Activated T-helper 9 cell treated with anti-CD3 and anti-CD28 coated beads, Interleukin-2, amount 50 U/mL, for 16 hours (primary cell): ENCODE measurements at places on chromosomes 16 and 17.

- DNase-seq: no peak
Measured at GRCh38 chr17:28693869-28694268, 17.8 kb downstream of the PROCA1 start.

DNA sequence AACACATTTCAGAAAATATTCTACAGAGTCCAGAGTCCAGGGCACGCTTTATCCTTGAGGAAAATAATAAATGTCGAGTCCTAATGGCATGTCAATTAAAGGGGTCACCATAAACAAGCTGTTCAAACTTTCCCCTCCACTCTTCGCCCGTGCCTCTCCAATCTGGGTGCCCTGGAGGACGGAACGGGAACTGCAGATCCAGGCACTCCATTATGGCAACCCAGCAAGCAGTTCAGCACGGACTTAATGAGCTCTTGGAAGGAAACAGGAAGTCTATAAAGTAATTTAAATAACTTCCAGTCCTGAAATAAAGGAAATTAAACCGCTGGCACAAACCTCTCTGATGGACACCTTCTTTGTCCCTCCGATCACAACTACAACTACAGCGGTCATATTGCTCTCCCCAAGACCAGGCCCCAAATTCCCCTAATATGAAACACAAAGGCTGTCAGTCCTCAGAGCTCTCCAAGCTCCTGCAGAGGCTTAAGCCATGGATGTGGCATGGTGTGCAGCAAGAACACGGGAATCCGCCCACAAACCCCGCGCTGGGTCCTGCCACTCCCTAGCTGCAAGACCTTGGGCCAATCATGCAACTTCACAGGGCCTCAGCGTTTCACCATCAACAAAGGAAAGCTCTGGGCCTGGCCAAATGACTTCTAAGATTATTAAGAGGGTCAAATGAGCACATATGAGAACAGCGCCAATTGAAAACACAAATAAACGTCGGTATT lies 52.6 kb downstream of the ZFHX3 start:
- no peak for DNase-seq

DNA sequence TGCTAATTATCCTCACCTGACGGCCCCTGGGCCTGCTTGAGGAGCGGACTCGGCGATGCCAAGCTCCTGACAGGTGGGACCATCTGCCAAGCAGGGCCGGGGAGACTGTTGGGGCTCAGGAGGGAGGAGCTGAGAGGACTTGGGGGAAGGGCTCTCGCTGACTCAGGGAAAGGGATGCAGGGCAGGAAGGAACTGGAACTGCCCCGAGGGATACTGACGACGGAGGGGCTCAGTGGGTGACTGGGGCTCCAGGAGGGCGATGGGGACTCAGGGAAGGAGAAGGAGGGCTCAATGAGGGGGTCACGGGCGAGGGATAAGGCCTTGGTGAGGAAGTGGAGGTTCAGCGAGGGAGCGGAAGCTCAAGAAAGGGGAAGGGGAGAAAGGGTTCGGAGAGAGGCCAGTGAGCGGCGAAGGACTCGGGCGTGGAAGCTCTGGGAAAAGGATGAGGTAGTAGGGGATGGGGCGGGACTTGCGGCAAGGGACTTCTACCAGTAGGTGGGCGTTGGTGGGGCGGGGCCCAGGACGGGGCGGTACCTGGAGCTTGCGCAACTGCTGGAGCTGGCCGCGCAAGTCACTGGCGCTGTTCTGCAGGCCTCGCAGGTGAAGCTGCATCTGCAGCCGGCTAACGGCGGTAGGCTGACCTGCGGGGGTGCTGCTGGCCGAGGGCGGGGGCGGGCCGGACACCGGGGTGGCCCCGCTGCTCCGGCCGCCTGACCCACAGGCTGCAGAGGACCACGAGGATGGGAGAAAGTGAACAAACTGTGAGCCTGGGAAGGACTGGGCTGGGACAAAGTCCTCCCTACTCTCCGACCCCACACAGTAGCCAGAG lies 46.5 kb downstream of the SRCIN1 start:
- peak; percentile 88 for DNase-seq

DNA sequence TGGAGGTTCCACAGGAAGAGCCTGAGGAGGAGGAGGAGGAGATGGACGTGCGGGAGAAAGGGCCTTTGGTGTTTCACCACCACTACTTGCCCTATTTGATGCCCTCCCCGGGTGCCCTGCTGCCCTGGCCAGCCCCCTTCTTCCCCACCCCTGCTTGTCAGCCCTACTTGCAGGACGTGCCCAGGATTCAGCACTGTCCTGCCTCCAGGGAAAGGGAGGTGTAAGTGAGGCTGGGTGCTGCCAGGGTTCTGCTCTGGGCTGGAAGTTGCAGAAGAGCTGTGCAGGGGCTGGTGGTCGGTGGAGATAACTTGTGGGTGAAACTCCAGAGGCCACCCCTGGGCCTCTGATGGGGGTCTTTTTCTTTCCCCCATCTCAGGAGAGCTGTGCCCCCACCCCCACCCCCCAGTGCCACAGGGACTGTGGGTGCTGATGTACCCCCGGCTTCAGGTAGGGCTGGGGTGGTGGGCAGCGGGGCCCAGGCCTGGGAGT lies 3.0 kb downstream of the PRR29 start:
- DNase-seq: no peak

DNA sequence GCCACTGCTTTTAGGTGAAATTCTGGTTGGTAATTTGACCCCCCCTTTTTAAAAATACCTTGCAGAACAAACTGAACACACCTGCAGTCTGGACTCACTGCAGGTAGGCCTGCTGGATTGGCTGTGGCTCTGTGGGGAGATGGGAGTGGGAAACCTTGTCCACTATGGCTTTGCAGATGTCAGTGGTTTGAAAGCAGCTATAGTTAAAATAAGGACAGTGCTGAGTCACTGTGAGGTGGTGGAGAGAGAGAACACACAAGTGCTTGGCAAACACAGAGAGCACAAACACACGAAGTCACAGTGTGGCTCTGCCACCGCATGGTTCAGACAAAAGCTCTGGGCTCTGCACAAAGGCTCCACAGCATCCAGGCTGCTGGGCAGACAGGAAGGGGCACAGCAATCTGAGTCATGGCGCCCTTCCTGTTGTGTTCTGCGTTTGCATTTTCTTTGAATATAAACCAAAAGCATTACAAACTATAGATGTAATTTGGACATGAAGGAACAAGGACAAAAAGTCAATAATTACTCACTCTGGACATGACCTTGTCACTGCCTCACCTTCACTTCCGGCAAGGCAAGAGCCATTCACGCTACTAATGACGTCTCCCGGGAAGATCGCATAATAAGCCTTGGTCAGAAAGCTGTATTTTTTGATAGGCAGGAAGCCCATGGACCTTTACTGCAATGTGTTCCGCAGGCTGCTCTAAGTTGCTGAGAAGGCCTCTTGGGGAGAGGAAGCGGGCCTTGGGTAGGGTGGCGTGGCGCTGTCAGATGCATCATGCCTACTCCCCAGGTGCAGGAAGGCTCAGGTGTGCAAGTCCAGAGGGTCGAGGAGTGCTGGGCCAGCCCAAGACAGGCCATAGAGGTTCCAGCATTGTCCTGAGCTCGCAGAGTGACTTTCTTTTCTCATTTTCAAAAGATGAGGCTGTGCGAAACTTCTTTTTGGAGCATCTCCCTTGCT lies 60.1 kb upstream of the MED9 start:
- DNase-seq: no peak

GRCh38 chr17:17815436-17816200 lies 21.2 kb downstream of the SREBF1 start:
- DNase-seq: no peak
